ENCODE measurements at places on chromosomes 3 and 15. TPM values are rescaled to one million over a fixed set of nuclear protein-coding genes. Genes with fewer than 3 reads are reported as not detected.

GRCh38 chr3:190877925-190878324 lies 15.4 kb upstream of the GMNC start:
- no peaks in the 10 kb centered on the region for H3K36me3 ChIP-seq
- H3K4me3 ChIP-seq: no peak overlapping the region
- no peak overlapping the region for H3K27ac ChIP-seq
- no peaks in the 10 kb centered on the region for H3K27me3 ChIP-seq
- DNase-seq: no peak
- H3K4me1 ChIP-seq: no peaks in the 10 kb centered on the region

DNA sequence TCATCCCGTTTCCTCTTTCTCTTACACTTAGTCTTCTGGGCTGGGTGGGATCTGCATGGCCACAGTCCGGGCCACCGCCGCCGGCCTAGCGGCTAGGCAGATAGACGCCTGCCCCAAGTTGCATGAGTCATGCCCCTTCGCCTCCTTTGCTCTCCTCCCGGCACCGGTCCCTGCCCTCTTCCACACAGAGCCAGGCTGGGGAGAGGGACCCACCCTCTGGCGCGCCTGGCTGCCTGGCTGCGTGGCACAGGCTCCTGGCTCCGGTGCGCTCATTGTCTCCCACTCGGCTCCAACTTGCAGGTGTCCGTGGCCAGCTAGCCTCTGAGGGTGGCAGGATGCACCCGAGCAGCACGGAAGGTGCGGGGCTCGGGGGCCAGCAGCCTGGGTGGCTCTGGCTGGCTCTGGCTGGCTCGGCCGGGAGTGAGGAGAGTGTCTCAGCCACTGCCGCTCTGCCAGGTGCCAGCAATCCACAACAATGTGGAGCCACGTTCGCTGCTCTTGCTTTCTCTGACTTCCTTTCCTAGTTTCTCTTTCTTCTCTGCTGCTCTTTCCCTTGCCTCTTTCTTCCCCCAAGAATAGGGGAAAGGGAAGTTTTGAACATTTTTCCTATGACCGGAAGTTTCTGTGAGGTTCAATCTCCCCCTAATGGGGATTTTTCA lies 22.4 kb upstream of the MTHFS start:
- no peak overlapping the region for H3K4me3 ChIP-seq
- H3K27ac ChIP-seq: no peak overlapping the region
- H3K36me3 ChIP-seq: peaks cover 4% of the 10 kb centered on the region
- H3K27me3 ChIP-seq: no peaks in the 10 kb centered on the region

DNA sequence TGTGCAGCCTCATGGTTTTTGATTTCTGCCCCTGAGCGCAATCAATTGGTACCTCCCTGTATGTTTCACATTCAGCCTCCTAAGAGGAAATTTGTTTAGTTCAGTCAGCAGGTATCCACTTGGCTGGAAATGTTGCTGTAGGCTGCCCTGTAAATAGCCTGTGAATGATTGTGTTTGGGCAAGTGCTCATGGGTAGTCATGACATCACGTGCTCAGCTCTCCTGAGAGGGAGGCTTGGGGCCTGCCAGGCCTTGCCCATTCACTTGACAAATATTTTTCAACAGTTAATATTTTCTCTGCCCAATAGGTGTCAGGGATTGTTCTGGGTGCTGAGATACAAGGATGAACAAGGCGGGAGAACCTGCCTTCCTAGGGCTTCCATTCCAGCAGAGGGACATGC lies 13.3 kb downstream of the HRH1 start:
- no peaks in the 10 kb centered on the region for H3K36me3 ChIP-seq
- H3K27ac ChIP-seq: no peak overlapping the region
- H3K4me3 ChIP-seq: no peak overlapping the region
- H3K27me3 ChIP-seq: no peaks in the 10 kb centered on the region

DNA sequence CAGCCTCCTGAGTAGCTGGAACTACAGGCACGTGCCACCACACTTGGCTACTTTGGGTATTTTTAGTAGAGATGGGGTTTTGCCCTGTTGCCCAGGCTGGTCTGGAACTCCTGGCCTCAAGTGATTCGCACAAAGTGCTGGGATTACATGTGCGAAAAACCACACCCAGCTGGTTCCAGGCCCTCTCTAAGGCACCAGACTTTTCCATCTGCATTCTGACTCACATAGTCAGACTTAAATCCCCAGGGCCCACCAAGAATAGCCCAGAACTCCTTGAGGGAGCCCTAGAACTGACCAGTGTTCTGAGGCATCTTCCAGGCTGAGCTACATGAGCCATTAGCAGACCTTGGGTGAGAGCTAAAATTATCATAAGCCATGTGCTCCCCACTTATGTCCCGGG lies 68.1 kb downstream of the NMD3 start:
- no peak overlapping the region for H3K4me3 ChIP-seq
- no peak overlapping the region for H3K27ac ChIP-seq
- no peaks in the 10 kb centered on the region for H3K36me3 ChIP-seq
- no peaks in the 10 kb centered on the region for H3K27me3 ChIP-seq

GRCh38 chr3:52014613-52015012 lies 18.9 kb upstream of the RPL29 start:
- H3K27me3 ChIP-seq: no peaks in the 10 kb centered on the region
- H3K4me3 ChIP-seq: no peak overlapping the region
- H3K27ac ChIP-seq: no peak overlapping the region
- H3K4me1 ChIP-seq: no peaks in the 10 kb centered on the region
- DNase-seq: no peak
- H3K36me3 ChIP-seq: no peaks in the 10 kb centered on the region

- H3K4me3 ChIP-seq: peak overlapping the region; percentile 52
- no peak for DNase-seq
- H3K36me3 ChIP-seq: no peaks in the 10 kb centered on the region
- H3K27me3 ChIP-seq: no peaks in the 10 kb centered on the region
- peak overlapping the region; percentile 93 for H3K27ac ChIP-seq
Observed at GRCh38 chr15:63194302-63194701, 4.9 kb downstream of the RAB8B start.

- no peaks in the 10 kb centered on the region for H3K36me3 ChIP-seq
- no peaks in the 10 kb centered on the region for H3K27me3 ChIP-seq
- DNase-seq: no peak
- no peaks in the 10 kb centered on the region for H3K4me1 ChIP-seq
- no peak overlapping the region for H3K27ac ChIP-seq
- H3K4me3 ChIP-seq: no peak overlapping the region
Observed at GRCh38 chr3:127038466-127038865, 55.6 kb downstream of the PLXNA1 start.

DNA sequence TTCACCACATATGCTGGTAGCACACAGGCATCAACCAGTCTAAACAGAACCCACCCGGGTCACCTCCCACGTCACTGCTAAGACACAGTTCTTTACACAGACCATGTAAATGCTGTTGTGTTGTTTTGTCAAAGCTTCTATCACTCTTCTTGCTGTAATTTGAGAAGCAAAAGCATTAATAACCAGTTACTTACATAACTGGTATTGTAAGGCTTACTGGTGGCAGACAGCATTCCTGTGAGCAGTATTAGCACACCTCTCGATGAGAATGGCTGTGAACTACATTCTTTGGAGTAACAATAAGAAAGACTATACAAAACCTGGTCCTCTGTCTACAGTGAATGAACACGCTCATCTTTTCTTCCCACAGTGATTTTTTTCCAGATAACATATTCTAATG lies 479.2 kb downstream of the LPP start:
- no peaks in the 10 kb centered on the region for H3K27me3 ChIP-seq
- no peak overlapping the region for H3K4me3 ChIP-seq
- H3K36me3 ChIP-seq: no peaks in the 10 kb centered on the region
- DNase-seq: no peak

- H3K36me3 ChIP-seq: no peaks in the 10 kb centered on the region
- no peaks in the 10 kb centered on the region for H3K4me1 ChIP-seq
- no peak overlapping the region for H3K27ac ChIP-seq
- no peak overlapping the region for H3K4me3 ChIP-seq
Observed at GRCh38 chr3:63642488-63642887, 10.0 kb upstream of the SNTN start.

GRCh38 chr3:188439080-188439479 lies 285.1 kb downstream of the LPP start:
- peaks cover 27% of the 10 kb centered on the region for H3K4me1 ChIP-seq
- H3K36me3 ChIP-seq: no peaks in the 10 kb centered on the region
- no peak overlapping the region for H3K27ac ChIP-seq

- no peak overlapping the region for H3K4me3 ChIP-seq
- H3K36me3 ChIP-seq: peaks cover 7% of the 10 kb centered on the region
- no peaks in the 10 kb centered on the region for H3K27me3 ChIP-seq
- no peak overlapping the region for H3K27ac ChIP-seq
Observed at GRCh38 chr15:75034615-75035014, 11.2 kb downstream of the PPCDC start.

DNA sequence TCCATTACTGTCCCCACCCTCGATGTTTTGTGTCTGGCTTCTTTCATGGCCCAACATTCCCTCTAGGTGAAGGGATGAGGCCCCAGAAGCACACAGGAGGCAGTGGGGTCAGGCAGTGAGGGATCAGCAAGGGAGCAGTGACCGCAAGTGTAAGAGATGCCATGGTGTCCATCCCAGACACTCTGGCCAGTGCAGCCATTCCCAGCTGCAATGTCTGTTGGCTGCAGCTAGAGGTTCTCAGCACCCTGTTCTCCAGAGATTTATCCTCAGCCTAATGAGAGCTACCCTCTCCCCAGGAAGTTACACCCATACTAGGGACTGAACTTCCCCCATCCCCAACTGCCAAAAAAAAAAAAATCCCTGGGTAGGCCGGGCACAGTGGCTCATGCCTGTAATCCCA lies 40.2 kb downstream of the TRANK1 start:
- H3K36me3 ChIP-seq: peaks cover 20% of the 10 kb centered on the region
- H3K27me3 ChIP-seq: no peaks in the 10 kb centered on the region
- no peak overlapping the region for H3K27ac ChIP-seq
- no peak for DNase-seq
- no peak overlapping the region for H3K4me3 ChIP-seq

DNA sequence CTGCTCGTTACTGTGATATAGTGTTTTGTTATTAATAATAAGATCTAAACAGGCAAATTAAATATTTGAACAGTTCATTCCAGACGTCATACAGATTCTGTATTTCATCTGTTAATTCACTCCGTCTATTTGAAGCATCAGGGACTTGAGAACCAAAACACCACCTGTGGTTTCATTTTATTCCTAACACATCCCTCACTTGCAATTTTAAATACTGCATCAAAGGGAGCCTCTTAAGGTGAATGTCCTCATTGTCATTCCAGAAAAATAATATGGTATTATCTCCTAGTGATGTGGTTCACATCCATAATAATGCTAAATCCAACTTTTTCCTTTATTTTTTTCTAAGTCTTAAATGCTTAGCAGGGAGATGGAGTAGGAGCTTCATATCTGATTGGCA lies 1390.9 kb upstream of the CADM2 start:
- DNase-seq: no peak
- no peaks in the 10 kb centered on the region for H3K27me3 ChIP-seq
- H3K4me1 ChIP-seq: no peaks in the 10 kb centered on the region
- H3K4me3 ChIP-seq: no peak overlapping the region
- H3K27ac ChIP-seq: no peak overlapping the region
- no peaks in the 10 kb centered on the region for H3K36me3 ChIP-seq

- peak; percentile 9 for DNase-seq
- no peaks in the 10 kb centered on the region for H3K4me1 ChIP-seq
- H3K27me3 ChIP-seq: no peaks in the 10 kb centered on the region
- no peak overlapping the region for H3K4me3 ChIP-seq
Observed at GRCh38 chr3:177378168-177378567, 180.9 kb upstream of the TBL1XR1 start.

- H3K27ac ChIP-seq: no peak overlapping the region
- no peak overlapping the region for H3K4me3 ChIP-seq
- no peak for DNase-seq
- H3K36me3 ChIP-seq: no peaks in the 10 kb centered on the region
- H3K27me3 ChIP-seq: no peaks in the 10 kb centered on the region
Observed at GRCh38 chr3:167928381-167928780, 167.3 kb downstream of the GOLIM4 start.

- no peak overlapping the region for H3K4me3 ChIP-seq
- no peak overlapping the region for H3K27ac ChIP-seq
- H3K36me3 ChIP-seq: no peaks in the 10 kb centered on the region
Observed at GRCh38 chr15:94280301-94280700, 48.9 kb downstream of the MCTP2 start.

GRCh38 chr3:43062040-43062563 lies 43.8 kb downstream of the POMGNT2 start:
- peaks cover 9% of the 10 kb centered on the region for H3K4me1 ChIP-seq
- H3K4me3 ChIP-seq: no peak overlapping the region
- no peak overlapping the region for H3K27ac ChIP-seq
- H3K36me3 ChIP-seq: no peaks in the 10 kb centered on the region
- DNase-seq: no peak
- no peaks in the 10 kb centered on the region for H3K27me3 ChIP-seq

- H3K4me3 ChIP-seq: no peak overlapping the region
- no peaks in the 10 kb centered on the region for H3K36me3 ChIP-seq
Observed at GRCh38 chr15:82950746-82951370, 1.7 kb downstream of the HOMER2 start.

DNA sequence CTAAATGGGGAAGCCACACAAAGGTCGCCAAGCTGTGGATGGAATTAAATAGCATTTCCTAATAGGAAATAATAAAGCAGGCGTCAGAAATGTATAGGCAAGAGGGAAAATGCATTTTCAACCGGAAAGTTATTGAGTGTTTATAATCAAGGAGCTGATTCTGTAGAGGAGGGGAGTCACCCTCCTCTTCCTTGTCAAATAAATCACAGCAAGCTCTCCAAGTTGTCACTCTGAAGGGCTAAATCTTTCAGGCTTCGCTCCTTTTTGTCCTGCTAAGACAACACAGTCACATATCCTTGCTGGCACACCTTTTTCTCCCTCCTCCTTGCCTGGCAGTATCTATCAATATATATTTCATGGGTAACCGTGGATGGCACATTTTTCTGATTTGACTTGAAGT lies 338.4 kb downstream of the SATB1 start:
- no peak overlapping the region for H3K27ac ChIP-seq
- H3K4me1 ChIP-seq: no peaks in the 10 kb centered on the region
- DNase-seq: no peak

GRCh38 chr15:47363653-47364052 lies 353.7 kb upstream of the SEMA6D start:
- no peak for DNase-seq
- no peaks in the 10 kb centered on the region for H3K4me1 ChIP-seq
- no peaks in the 10 kb centered on the region for H3K36me3 ChIP-seq
- no peak overlapping the region for H3K27ac ChIP-seq
- no peak overlapping the region for H3K4me3 ChIP-seq
- H3K27me3 ChIP-seq: no peaks in the 10 kb centered on the region

The EBLN2 gene
- total RNA-seq: 12.6 TPM

The CTSH gene
- total RNA-seq: 35.6 TPM

The CXCR6 gene
- total RNA-seq: 9.6 TPM

The TICRR gene
- total RNA-seq: 0.12 TPM

The MINAR1 gene
- 0.32 TPM for total RNA-seq

The CMTM8 gene
- 16.8 TPM for total RNA-seq

The RLBP1 gene
- not detected for total RNA-seq

The ASB14 gene
- total RNA-seq: not detected

The TRANK1 gene
- 155 TPM for total RNA-seq

The GNAT1 gene
- total RNA-seq: not detected

The A4GNT gene
- total RNA-seq: not detected

The CLN6 gene
- total RNA-seq: 15.6 TPM

The CSPG5 gene
- 0.42 TPM for total RNA-seq

Data from CD4-positive, alpha-beta memory T cell (primary cell).